ENCODE measurements at places on chromosomes 3 and 15. TPM values are rescaled to one million over a fixed set of nuclear protein-coding genes. Genes with fewer than 3 reads are reported as not detected.

- no peak for DNase-seq
These were observed 6.2 kb downstream of the LMOD3 start for GRCh38 chr3:69116162-69116561.

The OIP5 gene
- 0.40 TPM for total RNA-seq

DNA sequence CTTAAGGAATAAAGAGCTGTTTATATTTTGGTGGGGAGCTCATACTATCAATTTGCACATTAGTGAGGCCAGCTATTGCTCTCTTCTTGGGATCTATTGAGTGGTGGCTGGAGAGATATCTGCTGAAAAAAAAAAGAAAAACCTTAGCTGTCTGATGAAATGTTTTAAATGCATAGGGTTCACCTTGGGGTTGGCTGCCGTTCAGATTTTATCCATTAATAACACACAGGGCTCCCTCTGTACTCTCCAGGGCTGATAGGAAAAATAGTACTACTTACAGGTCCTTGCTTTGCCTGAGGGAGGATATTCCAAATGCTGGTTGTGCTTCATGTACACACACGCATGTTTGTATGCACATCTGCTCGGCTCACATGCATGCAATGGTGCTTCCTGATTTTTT lies 803.7 kb downstream of the MCTP2 start:
- no peak for DNase-seq

The PP2D1 gene
- not detected for total RNA-seq

Data from sciatic nerve (tissue), 2 donors.